ENCODE measurements at places on chromosomes 6 and 20. TPM values are rescaled to one million over a fixed set of nuclear protein-coding genes. Genes with fewer than 3 reads are reported as not detected.

CCN5 gene
- total RNA-seq: not detected

DNA sequence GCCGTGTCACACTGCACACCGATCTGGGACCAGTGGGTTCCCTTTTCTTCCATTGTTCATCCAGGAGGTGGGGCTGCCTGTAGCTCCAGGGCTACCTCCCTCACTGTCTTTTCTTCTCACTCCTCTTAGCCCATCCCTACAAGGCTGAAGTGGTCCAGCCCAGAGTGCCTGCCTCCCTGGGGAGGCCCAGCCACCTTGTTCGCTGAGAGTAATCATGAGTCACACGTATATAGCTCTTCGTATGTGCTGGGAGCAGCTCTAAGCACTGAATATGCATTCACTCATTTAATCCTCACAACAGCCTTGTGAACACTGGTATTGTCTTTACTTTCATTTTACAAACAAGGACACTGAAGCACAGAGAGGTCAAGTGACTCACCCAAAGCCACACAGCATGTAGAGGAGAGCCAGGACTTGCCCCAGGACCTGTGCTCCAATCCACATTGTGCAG lies 14.7 kb upstream of the CCDC167 start:
- H3K36me3 ChIP-seq: no peaks in the 10 kb centered on the region
- peak overlapping the region; percentile 91 for H3K4me3 ChIP-seq
- no peaks in the 10 kb centered on the region for H3K27me3 ChIP-seq
- DNase-seq: no peak
- peaks cover 79% of the 10 kb centered on the region for H3K4me1 ChIP-seq
- peak overlapping the region; percentile 100 for H3K27ac ChIP-seq

GRCh38 chr20:63032026-63032800 lies 25.4 kb upstream of the BHLHE23 start:
- H3K27me3 ChIP-seq: peaks cover 31% of the 10 kb centered on the region
- peaks cover 5% of the 10 kb centered on the region for H3K4me1 ChIP-seq
- H3K4me3 ChIP-seq: no peak overlapping the region
- H3K36me3 ChIP-seq: no peaks in the 10 kb centered on the region

DNA sequence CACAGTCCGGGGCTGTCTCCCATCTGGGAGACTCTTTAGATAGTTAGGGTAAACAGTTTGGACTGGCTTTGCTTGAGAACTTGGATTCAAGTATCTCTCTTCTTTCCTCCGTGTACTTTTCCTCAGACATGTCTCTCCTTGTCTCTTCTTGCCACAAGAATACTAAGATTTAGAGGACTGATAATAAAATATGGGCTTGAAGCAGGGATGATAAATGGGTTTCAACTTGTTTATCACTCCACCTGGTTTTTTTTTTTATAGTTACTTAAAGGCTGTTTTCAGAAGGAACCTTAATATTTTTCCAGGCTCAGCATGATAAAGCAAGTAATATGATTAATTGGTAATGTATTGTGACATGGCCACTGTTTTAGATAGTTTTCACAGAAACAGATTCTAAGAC lies 40.9 kb upstream of the KIF13A start:
- no peaks in the 10 kb centered on the region for H3K4me1 ChIP-seq
- no peak overlapping the region for H3K27ac ChIP-seq
- no peak overlapping the region for H3K4me3 ChIP-seq
- DNase-seq: no peak
- peaks cover 41% of the 10 kb centered on the region for H3K27me3 ChIP-seq
- no peaks in the 10 kb centered on the region for H3K36me3 ChIP-seq

GPLD1 gene
- 0.21 TPM for total RNA-seq

GRCh38 chr6:5786321-5786968 lies 220.3 kb downstream of the NRN1 start:
- no peak overlapping the region for H3K27ac ChIP-seq
- H3K4me3 ChIP-seq: no peak overlapping the region
- H3K4me1 ChIP-seq: peaks cover 13% of the 10 kb centered on the region
- H3K27me3 ChIP-seq: no peaks in the 10 kb centered on the region

TULP4 gene
- 72.0 TPM for total RNA-seq

DNA sequence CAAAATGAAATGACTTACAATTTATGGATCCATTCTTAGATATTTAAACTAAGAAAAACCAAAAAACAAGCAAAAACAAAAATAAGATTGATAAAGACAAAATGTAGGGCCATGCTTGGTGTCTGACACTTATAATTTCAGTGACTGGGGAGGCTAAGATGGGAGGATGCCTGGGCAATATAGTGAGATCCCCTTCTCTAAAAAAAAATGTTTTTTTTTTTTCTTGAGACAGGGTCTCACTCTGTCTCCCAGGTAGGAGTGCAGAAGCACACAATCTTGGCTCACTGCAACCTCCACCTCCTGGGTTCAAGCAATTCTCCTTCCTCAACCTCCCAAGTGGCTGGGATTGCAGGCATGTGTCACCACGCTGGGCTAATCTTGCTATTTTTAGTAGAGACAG lies 92.4 kb downstream of the HFE start:
- DNase-seq: no peak
- peaks cover 28% of the 10 kb centered on the region for H3K4me1 ChIP-seq
- no peak overlapping the region for H3K27ac ChIP-seq
- H3K4me3 ChIP-seq: no peak overlapping the region

GRCh38 chr6:73108949-73109348 lies 116.3 kb downstream of the KHDC1L start:
- no peak for DNase-seq
- no peak overlapping the region for H3K27ac ChIP-seq
- no peak overlapping the region for H3K4me3 ChIP-seq
- no peaks in the 10 kb centered on the region for H3K27me3 ChIP-seq
- no peaks in the 10 kb centered on the region for H3K4me1 ChIP-seq

ENPP3 gene
- total RNA-seq: 0.70 TPM

DNA sequence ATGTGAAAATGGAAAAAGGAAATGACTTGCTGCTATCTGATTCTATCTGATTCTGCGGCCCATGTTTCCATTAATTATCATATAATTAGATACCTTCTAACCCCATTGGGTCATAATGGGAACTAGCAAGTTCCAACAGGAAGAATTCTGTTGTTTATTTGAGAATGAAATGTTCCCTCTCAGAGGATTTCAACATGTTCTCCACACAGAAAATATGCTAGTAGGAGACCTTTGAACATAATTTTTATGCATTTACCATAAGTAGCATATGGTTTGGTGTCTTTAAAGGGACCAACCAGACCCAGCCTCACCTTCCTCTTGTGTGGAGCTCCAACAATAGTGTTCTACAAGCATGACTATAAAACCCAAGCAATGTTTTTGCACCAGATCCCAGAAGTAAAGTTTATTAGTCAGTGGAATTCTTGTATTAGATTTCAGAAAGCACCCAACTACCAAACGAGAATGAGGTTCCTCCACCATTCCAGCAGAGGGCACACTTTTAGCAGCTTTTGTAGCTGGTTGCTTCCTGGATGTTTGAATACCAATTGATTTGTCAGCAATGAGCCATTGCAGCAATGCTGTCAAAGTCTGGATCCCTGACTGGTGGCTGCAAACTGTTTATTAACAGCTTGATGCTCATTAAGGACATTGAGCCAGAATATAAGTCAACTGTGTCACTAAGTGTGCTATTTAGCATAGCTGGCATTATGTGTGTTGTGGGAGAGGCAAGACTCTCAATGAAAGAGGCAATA lies 143.6 kb upstream of the GJE1 start:
- no peak overlapping the region for H3K4me3 ChIP-seq
- H3K4me1 ChIP-seq: no peaks in the 10 kb centered on the region
- no peaks in the 10 kb centered on the region for H3K36me3 ChIP-seq
- no peak overlapping the region for H3K27ac ChIP-seq
- H3K27me3 ChIP-seq: peaks cover 6% of the 10 kb centered on the region

AVP gene
- total RNA-seq: not detected

DNA sequence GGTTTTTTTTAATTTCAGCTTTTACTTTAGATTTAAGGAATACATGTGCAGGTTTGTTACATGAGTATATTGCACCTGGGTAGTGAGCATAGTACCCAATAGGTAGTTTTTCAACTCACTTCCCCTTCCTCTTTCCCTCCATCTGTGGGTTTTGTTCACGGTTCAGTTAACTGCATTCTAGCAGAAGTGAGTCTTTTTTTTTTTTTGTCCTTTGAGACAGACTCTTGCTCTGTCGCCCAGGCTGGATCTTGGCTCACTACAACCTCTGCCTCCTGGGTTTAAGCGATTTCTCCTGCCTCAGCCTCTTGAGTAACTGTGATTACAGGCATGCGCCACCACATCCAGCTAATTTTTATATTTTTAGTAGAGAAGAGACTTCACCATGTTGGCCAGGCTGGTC lies 8.7 kb downstream of the UBR2 start:
- H3K4me3 ChIP-seq: peak overlapping the region; percentile 49
- H3K4me1 ChIP-seq: peaks cover 27% of the 10 kb centered on the region
- peaks cover 3% of the 10 kb centered on the region for H3K36me3 ChIP-seq
- DNase-seq: no peak

DNA sequence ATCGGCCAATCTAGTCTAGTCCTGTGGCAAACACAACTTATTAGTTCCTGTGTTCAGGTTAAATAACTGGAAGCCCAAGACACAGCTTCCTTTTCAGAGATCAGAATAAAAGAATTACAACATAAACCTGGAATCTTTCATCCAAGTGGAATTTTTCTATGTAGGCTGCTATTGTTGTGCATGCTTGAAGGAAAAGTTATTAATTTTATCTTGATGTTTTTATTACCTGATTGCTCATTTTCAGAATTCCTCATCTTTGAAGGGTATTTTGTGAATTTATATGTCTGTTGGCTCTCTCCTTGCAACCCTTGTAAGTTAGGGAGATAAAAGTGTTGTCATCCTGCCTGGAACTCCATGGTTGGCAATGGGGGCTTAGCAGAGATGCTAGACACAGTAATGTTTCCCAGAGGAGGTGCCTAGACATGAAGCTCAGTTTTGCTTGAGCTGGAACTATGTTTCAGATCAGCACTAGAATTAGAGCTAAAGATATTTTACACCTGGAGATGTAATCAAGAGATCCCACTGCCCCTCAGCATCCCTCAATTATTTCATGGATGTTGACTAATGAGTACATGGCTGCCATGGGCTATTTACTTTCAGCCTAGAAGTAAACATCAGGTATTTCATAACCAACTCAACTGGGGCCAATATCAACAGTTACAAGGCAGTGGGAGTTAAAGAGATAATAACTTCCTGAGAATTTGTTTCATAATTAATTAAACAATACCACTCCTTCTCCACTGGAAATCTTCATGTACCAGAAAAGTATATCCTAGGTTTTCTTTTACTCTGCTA lies 367.0 kb upstream of the MARCKS start:
- H3K27ac ChIP-seq: no peak overlapping the region
- H3K4me3 ChIP-seq: no peak overlapping the region
- no peaks in the 10 kb centered on the region for H3K27me3 ChIP-seq
- H3K36me3 ChIP-seq: no peaks in the 10 kb centered on the region
- H3K4me1 ChIP-seq: no peaks in the 10 kb centered on the region
- no peak for DNase-seq

ZNF343 gene
- 4.9 TPM for total RNA-seq

GRCh38 chr20:4063631-4064030 lies 48.3 kb upstream of the RNF24 start:
- no peaks in the 10 kb centered on the region for H3K27me3 ChIP-seq
- peaks cover 15% of the 10 kb centered on the region for H3K4me1 ChIP-seq
- H3K4me3 ChIP-seq: no peak overlapping the region

GRCh38 chr6:84526631-84527030 lies 237.8 kb downstream of the TBX18 start:
- no peak overlapping the region for H3K4me3 ChIP-seq
- H3K36me3 ChIP-seq: no peaks in the 10 kb centered on the region

DNA sequence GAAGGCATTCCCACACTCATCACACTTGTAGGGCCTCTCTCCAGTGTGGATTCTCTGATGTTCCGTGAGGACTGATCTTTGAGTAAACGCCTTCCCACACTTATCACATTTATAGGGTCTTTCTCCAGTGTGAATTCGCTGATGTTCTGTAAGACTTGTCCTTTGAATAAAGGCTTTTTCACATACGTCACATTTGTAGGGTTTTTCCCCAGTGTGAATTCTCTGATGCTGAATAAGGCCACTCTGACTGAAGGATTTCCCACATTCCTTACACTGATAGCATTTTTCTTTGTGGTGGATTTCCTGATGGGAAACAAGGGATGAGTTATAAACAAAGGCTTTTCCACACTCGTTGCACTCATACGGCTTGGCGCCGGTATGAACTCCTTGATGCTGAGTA lies 8.9 kb downstream of the ZSCAN12 start:
- no peak overlapping the region for H3K27ac ChIP-seq
- no peak overlapping the region for H3K4me3 ChIP-seq
- H3K36me3 ChIP-seq: peaks cover 30% of the 10 kb centered on the region
- no peak for DNase-seq
- peaks cover 25% of the 10 kb centered on the region for H3K4me1 ChIP-seq
- no peaks in the 10 kb centered on the region for H3K27me3 ChIP-seq

DNA sequence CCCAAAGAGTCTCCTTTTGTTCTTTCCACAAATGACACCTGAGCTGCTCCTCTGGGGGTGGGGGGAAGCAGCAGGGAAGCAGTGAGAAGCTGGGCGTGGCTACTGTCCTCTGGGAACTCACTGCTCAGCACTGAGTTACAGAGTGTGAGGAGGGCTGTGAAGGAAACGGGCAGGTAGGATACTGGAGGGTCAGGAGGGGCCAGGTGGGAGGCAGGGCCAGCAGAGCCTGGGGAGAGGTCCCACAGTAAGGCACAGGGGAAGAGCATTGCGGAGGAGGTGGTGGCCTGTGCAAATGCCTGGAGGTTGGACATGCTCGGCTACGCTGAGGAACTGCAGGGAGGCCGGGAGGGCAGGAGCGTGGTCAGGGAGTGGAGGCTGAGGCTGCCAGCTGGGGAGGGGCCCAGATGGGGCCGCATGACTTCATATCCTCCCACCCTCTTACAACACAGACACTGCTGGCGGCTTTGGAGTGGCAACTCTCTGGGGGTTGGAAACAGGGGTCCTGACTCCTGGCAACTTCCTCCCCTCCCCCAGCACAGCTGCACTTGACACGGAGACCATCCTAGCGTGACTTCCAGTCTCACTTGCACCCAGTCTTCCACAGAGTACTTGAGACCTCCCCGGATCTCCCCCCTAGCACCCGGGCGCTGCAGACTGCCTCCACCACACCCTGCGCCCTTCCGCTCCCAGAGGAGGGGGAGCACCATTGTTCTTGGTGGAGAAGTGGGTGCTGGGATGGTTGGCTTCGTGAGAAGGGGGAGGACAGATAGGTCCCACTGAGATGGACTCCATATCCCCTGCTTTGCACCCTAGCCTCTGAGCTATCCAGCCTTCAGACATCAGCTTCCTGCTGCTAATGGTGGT lies 34.2 kb downstream of the RBM38 start:
- no peaks in the 10 kb centered on the region for H3K27me3 ChIP-seq
- H3K36me3 ChIP-seq: no peaks in the 10 kb centered on the region
- H3K4me3 ChIP-seq: no peak overlapping the region
- no peak overlapping the region for H3K27ac ChIP-seq
- H3K4me1 ChIP-seq: peaks cover 30% of the 10 kb centered on the region

GRCh38 chr6:106422534-106422933 lies 62.0 kb downstream of the CRYBG1 start:
- no peaks in the 10 kb centered on the region for H3K4me1 ChIP-seq
- H3K4me3 ChIP-seq: no peak overlapping the region
- H3K27ac ChIP-seq: no peak overlapping the region
- H3K36me3 ChIP-seq: no peaks in the 10 kb centered on the region

GRCh38 chr6:12170351-12171092 lies 119.6 kb upstream of the EDN1 start:
- H3K4me1 ChIP-seq: peaks cover 16% of the 10 kb centered on the region
- no peak overlapping the region for H3K27ac ChIP-seq
- H3K36me3 ChIP-seq: no peaks in the 10 kb centered on the region
- no peak overlapping the region for H3K4me3 ChIP-seq
- DNase-seq: no peak
- no peaks in the 10 kb centered on the region for H3K27me3 ChIP-seq

Data from T-helper 17 cell (primary cell).